ENCODE measurements at places on chromosomes 11 and 22.

DNA sequence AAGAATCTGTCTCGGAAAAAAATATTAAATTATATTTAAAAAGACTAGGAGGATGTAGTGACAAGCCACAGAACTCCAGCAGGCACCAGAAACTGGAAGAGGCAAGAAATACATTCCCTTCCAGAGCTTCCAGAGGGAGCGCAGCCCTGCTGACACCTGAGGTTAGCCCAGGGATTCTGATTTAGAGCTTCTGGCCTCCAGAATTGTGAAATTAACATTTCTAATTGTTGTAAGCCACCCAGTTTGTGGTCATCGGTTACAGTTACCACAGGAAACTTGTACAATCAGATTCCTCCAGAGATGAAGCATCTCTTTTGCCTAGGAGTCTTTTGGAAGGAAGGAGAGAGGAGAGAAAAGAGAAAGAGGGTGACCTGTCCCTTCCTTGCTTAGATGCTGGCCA, 6.4 kb upstream of the UBASH3B start:
- no peak for DNase-seq

DNA sequence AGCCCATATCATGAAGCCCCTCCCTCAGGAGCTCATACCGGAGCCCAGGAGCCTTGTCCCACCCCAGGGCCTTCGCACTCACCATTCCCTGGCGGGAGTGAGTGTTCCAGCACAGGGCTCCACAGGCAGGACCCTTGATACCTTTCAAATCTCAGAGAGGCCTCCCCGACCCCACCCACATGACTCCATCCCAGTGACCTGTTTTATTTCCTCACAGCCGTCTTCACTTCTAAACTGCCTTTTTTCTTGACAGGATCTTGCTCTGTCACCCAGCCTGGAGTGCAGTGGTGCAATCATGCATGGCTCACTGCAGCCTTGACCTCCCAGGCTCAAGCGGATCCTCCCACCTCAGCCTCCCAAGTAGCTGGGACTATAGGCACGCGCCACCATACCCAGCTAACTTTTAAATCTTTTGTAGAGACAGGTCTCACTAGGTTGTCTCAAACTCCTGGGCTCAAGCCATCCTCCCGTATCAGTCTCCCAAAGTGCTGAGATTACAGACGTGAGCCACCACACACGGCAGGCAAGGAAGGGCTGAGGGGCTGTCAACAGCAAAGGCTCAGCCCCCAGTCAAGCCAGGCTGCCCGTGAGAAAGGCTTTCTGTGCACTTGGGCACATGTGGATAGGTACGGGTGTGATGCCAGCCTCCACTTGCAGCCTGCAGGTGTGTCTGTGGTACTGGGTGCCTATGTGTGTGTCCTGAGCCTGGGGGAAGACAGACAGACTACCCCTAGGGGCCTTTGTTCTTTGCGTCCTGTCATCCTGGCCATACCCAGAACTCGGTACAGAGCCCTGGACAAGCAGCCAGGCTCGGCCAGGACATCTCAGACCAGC, 9.3 kb downstream of the RPL3 start:
- no peak for DNase-seq

- no peak for DNase-seq
Measured at GRCh38 chr11:47215366-47215910, 664 bp downstream of the DDB2 start.

GRCh38 chr22:29580200-29580810, 608 bp downstream of the NIPSNAP1 start:
- no peak for DNase-seq

DNA sequence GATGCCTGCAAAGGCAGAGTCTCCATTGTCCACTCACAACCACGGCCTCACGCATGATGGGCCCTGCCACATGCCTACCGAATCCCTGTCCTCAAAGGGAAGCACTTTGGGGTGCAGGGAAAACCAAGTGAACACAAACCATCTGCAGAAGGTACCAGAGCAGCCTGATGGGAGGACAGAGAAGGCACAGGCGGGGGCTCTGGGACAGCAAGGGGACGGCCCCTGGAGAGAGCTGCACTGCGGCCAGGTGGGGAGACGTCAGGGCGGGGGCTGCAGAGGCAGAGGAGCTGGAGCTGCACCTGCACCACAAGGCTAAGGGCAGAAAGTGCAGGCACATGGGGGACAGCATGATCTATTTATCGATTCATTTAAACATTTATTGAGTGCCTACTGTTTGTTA, 1056.0 kb downstream of the TBC1D22A start:
- DNase-seq = no peak

- no peak for DNase-seq
Measured at GRCh38 chr11:45180848-45181192, 34.4 kb downstream of the PRDM11 start.

GRCh38 chr11:16912692-16913111, 101.5 kb downstream of the PLEKHA7 start:
- no peak for DNase-seq

DNA sequence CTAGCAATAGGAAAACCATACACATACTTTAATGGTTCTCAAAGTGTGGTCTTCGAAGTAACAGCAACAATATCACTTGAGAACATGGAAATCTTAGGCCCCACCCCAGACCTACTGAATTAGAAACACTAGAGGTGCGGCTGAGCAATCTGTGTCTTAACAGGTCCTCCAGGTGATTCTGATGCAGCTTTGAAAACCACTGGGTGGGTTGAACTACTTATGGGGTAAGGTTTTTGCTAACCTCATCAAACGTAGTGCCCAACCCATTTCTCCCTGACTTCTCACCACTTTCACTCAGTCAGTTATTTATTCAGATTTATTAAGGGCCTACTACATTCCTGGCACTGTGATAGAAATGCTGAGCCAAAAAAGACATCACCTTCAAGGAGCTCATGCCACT, 3.7 kb downstream of the MPZL2 start:
- no peak for DNase-seq

DNA sequence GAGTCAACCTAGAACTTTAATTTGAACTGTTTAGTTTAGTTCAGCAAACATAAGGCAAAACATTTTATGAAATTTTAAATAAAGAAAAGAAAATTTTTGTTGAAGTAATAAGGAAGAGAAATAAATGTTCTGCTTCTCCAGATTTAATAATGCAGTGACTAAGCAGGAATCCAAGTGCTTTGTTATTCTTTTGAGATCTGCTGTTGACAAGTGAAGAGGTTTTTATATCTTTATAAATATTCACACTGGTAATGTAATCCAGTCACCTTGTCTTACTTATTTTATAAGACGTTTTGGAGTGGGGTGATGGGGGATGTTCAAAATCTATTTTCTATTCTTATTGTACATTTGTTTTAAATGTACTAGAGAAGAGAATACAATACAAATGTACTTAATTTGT, 725.9 kb upstream of the CCDC179 start:
- DNase-seq = no peak

GRCh38 chr11:107777110-107777509, 65.3 kb upstream of the SLN start:
- no peak for DNase-seq

GRCh38 chr11:122234257-122234656, 118.2 kb upstream of the BLID start:
- DNase-seq = no peak

- DNase-seq = no peak
Measured at GRCh38 chr11:130602641-130603334, 154.3 kb downstream of the ADAMTS15 start.

- no peak for DNase-seq
Measured at GRCh38 chr22:27292542-27293299, 508.8 kb downstream of the MN1 start.

- DNase-seq = no peak
Measured at GRCh38 chr11:23280088-23280487, 419.8 kb upstream of the CCDC179 start.

GRCh38 chr11:125170001-125170509, 5.5 kb downstream of the PKNOX2 start:
- DNase-seq = no peak

DNA sequence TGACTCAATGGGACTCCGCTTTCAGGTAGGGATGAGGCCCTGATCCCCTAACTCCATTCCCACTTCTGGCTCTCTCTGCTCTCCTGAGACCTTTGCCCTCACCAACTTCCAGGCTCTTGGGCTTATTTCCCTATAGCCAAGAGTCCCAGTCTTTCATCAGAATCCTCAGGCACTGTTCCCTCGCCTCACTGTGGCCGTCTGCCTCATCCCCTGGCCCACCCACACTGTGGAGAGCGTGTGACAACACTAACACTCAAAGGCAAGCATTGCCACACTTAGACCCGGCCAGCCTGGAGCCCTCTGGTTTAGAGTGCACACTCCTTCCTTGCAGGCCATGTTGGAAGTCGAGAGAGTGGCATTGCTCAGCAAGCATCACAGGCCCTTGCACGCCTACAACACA, 27.0 kb downstream of the SERPINH1 start:
- DNase-seq = no peak

- DNase-seq = no peak
Measured at GRCh38 chr11:34640050-34640923, 19.4 kb downstream of the EHF start.

DNA sequence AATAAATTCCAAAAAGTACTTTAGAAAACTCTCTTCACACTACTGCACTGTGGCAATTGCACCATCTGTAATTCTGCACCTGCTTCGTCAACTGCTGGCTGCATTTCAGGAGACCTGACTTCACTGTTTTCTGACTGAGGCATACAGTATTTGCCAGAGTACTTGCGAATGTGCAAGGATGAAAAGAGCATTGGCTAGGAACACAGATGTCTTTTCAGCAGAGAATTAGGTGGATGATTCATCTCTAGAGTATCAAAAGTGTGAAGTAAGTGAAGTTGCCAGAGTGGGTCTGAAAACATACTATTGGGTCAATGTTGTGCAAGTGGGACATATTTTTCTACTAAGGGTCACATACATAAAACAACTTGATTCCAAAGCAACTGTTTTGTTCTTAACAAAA, 427.5 kb upstream of the CCDC90B start:
- DNase-seq = no peak

- no peak for DNase-seq
Measured at GRCh38 chr22:30655532-30655931, 12.1 kb downstream of the DUSP18 start.

- no peak for DNase-seq
Measured at GRCh38 chr11:26937386-26937785, 56.5 kb upstream of the FIBIN start.

DNA sequence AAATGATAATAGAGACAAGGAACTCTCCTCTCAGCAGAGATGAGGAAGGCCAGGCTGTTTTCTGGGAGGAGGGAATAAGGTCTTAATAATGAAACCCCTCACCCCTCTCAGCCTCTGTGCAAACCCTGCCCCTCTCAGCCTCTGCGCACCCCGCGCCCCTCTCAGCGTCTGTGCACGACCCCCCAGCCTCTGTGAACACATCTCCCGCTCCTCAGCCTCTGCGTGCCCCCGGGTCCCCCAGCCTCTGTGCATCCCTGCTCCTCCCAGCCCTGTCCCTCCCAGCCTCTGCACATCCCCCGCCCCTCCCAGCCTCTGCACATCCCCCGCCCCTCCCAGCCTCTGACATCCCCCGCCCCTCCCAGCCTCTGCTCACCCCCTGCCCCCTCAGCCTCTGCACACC, 837.8 kb downstream of the TBC1D22A start:
- DNase-seq = no peak

DNA sequence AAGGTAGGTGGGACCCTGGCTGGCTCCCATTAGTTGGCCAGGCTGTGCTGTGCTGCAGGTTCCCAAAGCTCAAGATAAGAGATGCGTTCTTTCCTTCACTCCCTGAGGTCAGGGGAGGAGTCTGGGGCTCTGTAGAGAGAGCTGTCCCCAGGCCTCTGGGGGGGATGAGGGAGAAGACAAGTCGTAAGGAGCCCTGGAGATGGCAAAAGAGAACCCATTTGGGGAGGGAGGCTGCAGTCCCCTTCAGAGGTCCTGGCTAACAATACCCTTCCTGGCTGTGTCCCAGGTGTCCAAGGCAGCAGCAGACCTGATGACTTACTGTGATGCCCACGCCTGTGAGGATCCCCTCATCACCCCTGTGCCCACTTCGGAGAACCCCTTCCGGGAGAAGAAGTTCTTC, 916 bp downstream of the GNG3 start:
- no peak for DNase-seq

GRCh38 chr11:109707411-109707810, 285.4 kb downstream of the C11orf87 start:
- no peak for DNase-seq

- no peak for DNase-seq
Measured at GRCh38 chr11:15825976-15826650, 530.2 kb downstream of the SOX6 start.

DNA sequence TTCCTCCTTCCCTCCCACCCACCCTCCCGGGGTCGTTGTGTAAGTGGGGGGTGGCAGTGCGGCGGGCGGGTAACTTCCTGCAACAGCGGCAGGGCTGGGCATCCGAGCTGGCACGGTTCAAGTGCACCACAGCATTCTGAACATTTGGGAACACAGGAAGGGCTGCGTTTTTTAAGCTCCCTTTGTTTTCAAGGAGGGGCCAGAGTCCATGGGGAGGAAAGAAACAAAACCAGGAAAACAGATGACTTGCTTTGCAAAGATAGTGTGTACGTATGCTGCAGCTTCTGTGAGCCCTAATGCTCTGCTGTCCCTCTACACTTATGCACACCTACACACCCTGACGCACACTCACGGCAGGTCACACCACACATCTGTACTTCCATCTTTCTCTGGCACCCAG, 152.5 kb downstream of the FBXO7 start:
- no peak for DNase-seq

DNA sequence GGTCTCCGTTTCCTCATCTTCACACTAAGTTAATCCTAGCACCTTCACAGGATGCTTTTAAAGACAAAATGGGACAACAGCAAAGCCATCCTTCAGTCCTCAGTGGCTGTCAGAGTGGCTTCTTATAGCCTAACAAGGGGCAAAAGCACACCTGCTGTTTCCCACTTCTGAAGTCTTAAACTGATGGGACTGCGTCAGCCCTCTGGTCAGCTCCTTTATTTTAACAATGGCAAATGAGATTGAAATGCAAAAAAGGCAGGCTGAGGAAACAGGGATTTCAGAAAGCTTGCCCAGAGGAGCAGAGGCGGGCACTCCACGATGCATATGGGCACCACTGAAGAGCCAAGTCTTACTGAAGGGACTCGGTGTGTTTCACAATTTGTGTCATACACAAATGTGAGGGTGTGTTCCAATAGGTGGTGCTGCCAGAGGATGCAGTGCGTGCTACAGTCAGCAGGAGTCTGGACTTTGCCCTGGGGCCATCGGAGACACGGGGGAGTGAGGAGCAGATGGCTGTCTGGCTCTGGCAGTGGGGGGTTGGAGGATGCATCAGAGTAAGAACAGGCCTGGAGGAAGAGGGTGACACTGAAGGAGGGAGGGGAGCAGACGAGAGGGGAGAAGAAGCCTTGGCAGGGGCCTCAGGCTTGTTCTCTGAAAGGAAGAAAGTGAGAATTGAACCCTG, 47.3 kb downstream of the TENM4 start:
- DNase-seq = no peak
